Globus pallidus (tissue), 1 donor: ENCODE measurements at places on chromosomes 13 and 19.

DNA sequence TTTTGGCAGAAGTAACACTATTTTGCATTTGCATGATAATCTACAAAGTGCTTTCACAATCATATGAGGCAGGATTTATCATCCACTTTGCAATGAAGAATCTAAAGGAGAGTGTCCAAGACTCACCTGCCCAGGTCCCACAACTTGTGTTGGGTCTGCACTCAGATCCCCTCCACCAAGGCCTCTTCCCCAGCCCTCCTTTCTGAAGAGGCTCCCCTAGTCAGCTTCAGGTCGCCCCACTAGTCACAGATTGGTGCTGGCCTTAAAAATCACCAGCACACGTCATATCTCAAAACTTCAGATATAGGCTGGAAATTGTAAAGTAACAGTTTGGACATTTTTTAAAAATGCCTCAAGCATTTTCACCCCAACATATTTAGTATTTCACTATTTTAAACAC is 17.5 kb downstream of the ATP7B start:
- DNase-seq = no peak

DNA sequence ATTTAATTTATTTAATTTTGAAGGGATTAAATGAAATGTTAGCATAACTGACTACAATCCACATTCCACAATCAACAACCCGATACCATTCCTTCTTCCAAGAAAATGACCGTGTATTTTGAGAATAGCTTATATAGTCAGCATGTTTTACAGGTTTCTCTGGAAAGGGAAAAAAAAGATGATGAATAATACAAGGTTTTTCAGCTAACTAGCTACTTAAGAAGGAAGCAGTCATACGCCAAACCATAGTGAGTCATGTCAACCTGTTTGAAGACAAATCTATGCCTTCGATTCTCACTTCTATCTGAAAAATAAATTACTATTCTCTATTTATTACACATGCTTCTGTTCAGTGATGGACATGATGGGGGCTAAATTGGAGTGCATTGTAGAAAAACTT is 258.6 kb downstream of the EFNB2 start:
- DNase-seq = no peak

- no peak for DNase-seq
Observed at GRCh38 chr13:100645382-100645781, 29.2 kb downstream of the TMTC4 start.

DNA sequence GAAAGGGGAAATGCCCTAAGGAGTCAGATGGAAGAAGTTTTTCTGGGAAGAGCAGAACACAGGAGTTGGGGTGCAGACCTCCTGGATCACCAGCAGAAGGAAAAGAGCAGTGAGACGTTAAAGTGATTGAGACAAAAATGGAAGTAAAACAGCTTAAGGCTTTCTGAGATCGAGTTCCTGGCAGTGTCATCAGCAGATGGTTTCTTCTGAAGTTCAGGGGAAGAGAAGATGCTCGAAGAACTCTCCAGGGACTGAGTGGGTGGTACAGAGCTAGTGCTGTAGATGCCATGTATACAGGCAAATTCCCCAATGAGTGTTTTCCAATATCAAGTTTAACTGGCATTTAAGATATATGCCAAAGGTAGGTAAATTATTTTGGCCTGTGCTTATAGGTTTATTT is 272.2 kb upstream of the KLF12 start:
- no peak for DNase-seq

- peak; percentile 35 for DNase-seq
Observed at GRCh38 chr13:50810998-50811397, 32.5 kb downstream of the DLEU7 start.

GRCh38 chr19:38880076-38880881 is 2.2 kb upstream of the RINL start:
- no peak for DNase-seq

- DNase-seq = no peak
Observed at GRCh38 chr13:98886587-98887230, 91.2 kb downstream of the DOCK9 start.

DNA sequence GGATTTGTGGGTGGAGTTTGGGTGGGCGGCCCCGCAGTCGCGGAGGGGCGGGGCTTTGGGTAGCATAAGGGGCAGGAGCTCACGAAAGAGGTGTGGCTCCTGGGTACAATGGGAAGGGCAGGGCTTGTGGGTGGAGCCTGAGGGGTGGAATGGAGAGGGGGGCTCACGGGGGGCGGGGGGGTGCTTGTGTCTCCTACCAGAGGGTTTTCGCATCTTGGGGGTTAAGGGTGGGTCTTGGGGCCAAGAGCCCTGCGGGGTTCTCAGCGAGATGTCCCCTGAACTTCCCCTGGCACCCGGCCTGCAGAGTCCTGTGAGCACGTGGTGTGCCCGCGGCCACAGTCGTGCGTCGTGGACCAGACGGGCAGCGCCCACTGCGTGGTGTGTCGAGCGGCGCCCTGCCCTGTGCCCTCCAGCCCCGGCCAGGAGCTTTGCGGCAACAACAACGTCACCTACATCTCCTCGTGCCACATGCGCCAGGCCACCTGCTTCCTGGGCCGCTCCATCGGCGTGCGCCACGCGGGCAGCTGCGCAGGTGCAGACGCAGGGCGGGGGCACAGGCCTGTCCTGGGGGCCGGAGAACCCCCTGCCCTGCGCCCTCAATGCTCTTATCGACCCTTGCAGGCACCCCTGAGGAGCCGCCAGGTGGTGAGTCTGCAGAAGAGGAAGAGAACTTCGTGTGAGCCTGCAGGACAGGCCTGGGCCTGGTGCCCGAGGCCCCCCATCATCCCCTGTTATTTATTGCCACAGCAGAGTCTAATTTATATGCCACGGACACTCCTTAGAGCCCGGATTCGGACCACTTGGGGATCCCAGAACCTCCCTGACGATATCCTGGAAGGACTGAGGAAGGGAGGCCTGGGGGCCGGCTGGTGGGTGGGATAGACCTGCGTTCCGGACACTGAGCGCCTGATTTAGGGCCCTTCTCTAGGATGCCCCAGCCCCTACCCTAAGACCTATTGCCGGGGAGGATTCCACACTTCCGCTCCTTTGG is 5.1 kb downstream of the FSTL3 start:
- DNase-seq = no peak

DNA sequence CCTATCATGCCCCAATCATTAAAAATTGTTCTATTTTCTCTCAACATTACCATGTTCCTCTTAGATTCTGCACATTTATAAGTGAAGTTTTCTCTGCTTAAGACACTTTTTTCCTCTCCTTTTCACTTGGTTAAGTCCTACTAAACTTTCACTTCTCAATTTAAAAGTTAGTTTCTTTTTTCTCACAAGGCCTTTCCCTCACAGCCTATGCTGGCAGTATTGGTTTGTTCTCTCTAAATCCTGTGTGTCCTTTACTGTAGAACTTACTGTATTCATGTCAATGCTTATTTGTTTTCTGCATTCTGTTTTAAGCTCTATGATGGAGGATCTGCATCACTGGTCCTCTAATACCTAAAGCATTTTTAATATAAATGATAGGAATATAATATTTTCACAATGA is 2816.6 kb downstream of the PCDH9 start:
- DNase-seq = no peak

DNA sequence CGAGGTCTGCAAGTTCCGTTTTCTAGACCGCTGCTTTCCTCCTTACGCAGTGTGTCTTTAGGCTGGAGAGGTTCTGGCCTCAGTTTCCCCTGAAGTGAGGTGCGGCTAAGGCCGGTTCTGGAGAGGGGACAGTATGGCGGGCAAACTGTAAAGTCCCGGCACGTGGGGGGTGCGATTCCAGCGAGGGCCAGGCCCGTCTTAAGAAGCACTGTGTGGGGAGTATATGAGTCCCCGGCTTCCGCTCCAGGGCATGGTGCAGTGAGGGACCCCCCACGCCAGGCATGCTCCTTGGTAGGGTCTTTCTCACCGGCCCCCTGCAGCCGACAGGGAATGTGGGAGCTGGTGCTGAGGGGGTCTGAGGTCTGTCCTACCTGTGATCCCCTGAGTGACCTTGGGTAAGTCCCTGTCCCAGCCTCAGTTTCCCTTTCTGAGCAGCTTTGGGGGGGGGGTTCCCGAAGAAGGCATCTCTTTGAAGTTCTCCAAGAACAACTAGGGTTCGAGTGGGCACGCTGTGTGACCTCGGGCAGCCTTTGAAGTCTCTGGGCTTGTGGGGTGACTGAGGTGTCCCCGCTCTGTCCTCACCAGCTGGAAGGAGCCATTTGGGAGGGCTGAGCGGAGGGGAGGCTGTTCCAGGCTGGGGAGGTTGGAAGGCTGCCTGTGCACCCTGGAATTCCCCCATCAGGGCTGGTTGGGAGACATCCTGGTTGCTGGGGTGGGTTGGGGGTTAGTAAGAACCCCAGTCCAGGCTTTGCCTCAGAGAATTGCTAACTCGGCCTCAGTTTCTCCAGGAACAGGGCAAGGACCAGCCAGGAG is 1.5 kb downstream of the NFIC start:
- DNase-seq = no peak

DNA sequence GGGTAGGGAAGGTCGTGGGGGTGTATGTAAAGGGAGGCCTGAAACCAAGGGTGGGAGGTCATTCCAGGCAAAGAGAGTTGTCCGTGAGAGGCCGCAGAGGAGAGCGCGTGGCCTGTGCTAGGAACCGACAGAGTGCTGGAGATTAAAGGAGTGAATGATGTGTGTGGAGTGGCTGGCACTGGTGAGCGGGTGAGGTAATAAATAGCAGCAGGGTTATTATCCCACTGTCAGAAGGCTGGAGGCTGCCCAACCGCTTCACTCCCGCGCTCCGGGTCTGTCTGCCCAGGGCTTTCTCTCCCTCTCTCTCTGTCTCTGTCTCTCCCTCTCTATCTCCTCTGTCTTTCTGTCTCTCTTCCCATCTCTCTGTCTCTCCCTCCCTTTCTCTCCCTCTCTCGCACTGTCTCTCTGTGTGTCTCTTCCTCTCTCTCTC is 17.4 kb downstream of the ZNF579 start:
- DNase-seq = no peak

DNA sequence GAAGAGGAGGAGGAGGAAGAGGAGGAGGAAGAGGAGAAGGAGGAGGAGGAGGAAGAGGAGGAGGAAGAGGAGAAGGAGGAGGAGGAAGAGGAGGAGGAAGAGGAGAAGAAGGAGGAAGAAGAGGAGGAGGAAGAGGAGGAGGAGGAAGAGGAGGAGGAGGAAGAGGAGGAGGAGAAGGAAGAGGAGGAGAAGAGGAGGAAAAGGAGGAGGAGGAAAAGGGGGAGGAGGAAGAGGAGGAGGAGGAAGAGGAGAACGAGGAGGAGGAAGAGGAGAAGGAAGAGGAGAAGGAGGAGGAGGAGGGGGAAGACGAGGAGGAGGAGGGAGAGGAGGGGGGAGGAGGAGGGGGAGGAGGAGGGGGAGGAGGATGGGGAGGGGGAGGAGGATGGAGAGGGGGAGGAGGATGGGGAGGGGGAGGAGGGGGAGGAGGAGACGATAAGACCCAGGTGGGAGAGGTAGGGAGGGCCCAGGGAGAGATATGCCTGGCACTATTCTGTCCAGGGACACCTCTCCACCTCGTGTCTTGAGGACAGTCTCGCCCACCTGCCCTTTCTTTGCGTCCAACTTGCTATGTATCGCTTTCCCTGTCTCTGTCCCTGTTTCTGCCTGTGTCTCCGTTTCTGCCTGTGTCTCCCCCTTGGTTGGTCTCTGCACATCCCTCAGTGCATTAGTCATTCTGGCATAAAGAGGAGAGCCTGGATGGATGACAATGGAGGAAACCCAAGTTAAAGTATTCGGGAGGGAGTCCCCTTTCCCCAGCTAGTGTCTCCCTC is 7.1 kb upstream of the KLK5 start:
- DNase-seq = no peak

DNA sequence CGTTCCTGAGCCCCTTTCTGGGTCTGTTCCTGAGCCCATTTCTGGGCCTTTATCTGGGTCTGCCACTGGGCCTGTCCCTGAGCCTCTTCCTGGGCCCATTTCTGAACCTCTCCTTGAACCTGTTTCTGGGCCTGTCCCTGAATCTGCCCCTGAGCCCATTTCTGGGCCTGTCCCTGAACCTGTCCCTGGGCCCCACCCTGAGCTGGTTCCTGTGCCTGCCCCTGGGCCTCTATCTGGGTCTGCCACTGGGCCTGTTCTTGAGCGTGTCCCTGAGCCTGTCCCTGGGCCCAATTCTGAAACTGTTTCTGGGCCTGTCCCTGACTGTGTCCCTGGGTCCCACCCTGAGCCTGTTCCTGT is 40.4 kb upstream of the GRTP1 start:
- no peak for DNase-seq

DNA sequence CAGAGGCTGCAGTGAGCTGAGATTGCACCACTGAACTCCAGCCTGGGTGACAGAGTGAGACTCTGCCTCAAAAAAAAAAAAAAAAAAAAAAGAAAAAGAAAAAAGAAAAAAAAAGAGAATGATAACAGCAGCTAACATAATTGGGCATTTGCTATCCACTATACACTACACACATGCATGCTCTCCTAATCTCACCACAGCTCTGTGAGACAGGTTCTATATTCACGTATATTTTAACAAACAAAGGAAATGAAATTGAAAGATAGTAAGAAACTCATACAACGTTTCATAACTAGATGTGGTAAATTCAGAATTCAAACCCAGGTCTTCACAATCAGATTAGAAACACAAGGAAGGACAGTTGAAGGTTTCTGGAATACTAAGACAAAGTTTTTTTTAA is 265.7 kb downstream of the DIAPH3 start:
- no peak for DNase-seq

DNA sequence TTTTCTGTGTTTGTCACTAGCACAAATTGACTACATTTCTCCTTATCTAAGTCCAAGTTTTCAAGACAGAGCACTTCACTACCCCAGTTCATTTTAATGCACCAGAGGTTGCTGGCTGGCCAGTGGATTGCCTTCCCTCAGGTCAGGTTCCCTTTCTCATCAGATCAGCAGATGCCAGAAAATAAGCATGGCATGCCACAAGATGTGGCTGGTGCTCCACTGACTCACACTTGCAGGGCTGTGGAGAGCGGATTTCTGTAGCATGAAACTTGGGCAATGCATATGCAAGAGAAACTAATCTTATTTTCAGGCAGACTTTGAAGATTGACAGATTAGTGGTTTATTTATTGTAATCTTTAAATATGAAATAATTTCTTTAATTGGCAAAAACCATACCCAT is 79.5 kb downstream of the RUBCNL start:
- DNase-seq = no peak

GRCh38 chr13:110109910-110110309 is 197.0 kb downstream of the COL4A1 start:
- peak; percentile 27 for DNase-seq

- peak; percentile 42 for DNase-seq
Observed at GRCh38 chr19:32407004-32407992, 1.7 kb downstream of the DPY19L3 start.

- no peak for DNase-seq
Observed at GRCh38 chr19:12244370-12244769, 50.3 kb downstream of the ZNF44 start.

- no peak for DNase-seq
Observed at GRCh38 chr13:71817335-71817734, 49.7 kb downstream of the DACH1 start.

DNA sequence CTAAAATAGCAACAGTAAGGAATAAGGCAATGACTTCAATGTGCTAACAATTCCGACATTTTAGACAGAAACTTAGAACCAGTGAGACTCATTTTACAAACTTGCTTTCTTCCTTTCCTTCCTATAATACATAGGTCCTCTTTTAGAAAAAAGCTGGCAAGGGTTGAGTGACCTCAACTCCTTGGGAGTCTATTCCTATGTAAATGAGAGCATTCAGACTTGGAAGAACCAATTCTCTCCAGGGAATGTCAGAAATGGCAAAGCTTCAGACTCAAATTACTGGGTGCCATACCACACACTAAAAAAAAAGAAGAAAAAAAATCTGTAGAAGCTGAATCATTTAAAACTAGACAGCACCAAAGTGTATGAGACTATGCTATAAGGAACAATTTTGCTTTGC is 1328.2 kb downstream of the OLFM4 start:
- DNase-seq = no peak
